ENCODE measurements at places on chromosomes 3 and 15.

DNA sequence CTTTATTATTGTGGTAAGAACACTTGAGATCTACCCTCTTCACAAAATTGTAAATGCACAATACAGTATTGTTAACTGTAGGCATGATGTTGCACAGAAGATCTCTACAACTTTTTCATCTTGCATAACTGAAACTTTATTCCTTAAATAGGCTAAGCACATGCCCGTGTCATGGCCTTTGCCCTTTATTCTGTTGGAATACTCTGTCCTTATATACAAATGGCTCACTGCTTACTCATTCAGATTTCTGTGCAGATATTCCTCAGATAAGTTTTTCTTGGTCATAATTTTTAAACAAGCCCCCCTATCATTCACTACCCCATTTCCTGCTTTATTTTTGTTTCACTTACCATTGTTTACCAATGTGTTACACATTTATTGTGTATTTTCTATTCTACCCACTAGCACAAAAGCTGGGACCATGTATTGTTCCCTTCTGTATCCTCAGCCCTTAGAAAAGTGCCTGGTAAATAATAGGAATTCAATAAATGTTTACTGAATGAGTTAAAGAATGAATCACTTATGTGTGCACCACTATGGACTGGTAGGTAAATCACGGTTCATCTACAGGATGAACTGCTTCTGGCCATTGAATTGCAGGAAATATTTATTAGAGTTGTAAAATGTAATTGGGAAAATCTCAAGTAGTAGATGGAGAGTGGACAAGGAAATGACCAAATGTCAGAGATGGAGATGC is 151.0 kb downstream of the CPNE4 start:
- no peak for DNase-seq

DNA sequence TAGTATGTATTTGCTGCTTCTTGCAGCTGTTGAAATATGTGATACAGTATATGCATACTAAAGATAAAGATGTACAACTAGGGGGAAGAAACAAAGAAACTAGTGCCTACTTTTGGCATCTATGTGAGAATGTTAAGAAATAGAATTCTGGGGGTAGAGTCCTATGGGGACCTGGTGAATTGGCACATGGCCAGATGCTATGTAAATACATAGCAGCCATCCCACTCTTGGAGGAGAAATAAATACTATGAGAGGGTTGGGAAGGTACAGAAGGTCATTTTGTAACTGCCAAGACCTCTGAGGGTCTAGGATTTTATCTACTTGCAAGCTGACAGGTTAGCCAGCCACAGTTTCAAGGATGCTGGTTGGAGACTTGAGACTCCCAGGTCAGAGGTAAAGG is 298.3 kb upstream of the TBL1XR1 start:
- DNase-seq: no peak

DNA sequence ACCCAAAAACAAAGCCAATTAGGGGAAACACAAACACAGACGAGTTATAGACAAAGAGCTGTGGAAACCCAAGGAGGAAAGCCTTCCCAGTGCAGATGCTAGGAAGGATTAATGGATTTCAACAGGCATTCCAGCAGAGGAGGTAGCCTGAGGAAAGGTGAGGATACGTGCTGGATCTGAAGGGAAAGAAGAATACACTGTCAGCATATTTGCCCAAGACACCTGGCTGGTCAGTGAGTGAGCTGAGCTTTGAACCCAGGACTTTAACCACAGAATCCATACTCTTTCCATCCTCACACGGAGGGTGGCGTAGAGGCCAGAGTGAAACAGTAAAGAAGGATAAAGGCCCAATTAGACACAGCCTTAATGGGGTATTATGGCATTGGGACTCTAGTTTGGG is 9.1 kb upstream of the BFSP2 start:
- no peak for DNase-seq

DNA sequence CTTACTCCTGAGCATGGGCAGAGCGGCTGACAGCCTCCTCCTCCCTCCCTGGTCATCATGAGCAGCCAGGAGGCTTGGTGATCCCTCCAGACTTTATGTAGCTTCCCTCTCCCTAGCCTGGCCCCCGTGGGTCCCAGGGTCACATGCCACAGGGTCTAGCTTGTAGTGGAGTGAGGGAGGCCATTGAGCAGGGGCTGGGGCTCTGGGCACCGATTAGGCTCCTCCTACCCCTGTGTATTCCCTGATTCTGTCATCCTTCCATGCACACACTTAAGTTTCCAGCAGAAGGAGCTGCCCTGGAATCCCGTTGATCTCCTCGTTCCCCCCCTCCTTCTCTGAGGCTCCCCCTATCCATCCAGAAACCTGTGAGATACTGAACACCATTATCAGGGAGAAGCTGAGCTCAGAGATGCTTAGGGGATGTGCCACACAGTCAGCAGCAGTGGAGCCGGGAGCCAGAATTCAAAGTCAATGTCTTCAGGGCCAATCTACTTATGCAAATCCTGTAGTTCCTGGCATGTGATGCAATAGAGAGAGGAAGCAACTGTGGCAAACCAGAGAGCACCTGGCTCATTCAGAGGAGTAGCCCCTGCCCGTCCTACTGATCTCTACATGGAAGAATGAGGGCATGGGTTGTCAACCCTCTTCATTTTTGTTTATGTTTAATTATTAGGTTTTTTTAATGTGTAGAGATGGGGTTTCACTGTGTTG is 17.2 kb downstream of the CCDC33 start:
- no peak for DNase-seq

GRCh38 chr3:143677430-143677829 is 170.8 kb downstream of the SLC9A9 start:
- DNase-seq: no peak

GRCh38 chr15:84804005-84804900 is 12.9 kb upstream of the ALPK3 start:
- no peak for DNase-seq

GRCh38 chr15:66842710-66843441 is 140.8 kb downstream of the SMAD6 start:
- DNase-seq: no peak

GRCh38 chr15:37771465-37771864 is 163.0 kb upstream of the TMCO5A start:
- DNase-seq: no peak

DNA sequence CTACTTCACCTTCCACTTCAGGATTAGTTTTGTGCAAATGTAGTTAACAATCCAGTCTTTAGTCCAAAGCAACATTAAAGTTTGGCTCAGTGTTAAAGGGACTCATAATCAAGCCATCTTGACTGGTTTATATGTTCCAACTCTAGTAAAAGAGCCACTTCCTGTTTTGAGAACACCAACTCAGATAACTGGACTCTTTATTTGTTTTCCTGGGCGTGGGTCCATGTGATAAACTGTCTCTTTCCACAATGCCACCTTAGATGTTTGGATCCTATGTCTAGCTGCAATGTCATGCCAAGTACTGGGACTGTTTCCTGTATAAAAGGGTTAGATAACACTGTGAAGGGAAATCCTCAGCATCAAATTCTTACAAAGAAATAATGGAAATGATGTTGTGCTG is 545.0 kb downstream of the PYDC2 start:
- no peak for DNase-seq

- DNase-seq: no peak
Measured at GRCh38 chr3:183634707-183635106, 716 bp upstream of the KLHL24 start.

DNA sequence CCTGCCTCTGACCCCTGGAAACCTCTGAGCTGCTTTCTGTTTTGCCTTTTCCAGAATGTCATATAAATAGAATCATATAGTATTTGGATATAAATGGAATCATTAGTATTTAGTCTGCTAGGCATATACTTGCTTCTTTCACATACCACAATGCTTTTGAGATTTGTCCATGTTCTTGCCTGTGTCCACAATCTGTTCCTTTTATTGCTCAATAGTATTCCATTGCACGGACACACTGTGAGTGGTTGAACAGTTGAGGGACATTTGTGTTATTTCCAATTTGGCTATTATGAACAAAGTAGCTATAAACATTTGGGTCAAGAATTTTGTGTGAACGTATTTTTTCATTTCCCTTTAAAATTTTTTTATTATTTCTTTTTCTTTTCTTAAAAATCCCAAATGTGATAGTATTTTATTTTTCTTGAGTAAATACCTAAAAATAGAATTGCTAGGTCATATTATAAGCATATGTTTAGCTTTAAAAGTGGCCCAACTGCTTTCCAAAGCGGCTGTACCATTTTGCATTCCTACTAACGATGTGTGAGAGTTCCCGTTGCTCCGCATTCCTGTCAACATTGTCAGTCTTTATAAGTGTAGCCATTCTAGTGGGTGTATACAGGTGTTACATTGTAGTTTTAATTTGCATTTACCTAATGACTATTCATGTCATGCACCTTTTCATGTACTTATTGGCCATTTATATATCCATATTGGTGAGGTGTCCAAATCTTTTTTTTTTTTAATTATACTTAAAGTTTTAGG is 26.5 kb downstream of the WDR53 start:
- DNase-seq: no peak

GRCh38 chr3:73786321-73786807 is 161.6 kb upstream of the PDZRN3 start:
- no peak for DNase-seq

- no peak for DNase-seq
Measured at GRCh38 chr3:31232055-31233025, 300.4 kb upstream of the STT3B start.

GRCh38 chr3:76096836-76097588 is 311.7 kb upstream of the ZNF717 start:
- DNase-seq: no peak

DNA sequence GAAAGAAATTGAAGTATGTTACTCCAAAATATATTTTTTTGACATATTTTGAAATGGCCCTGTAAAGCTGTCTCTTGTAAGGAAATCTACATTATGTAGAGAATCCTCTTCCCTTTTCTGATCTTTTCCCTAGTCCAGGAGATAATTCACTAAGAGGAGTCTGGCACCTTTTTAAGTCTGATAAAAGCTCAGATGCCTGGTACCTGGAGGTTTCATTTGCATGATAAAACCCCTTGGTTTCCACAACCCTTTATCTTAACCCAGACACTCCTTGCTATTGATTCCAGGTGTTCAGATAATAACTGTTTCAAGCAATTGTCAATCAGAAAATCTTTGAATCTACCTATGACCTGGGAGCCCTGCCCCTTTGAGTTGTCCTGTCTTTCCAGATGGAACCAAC is 26.5 kb downstream of the FGF12 start:
- no peak for DNase-seq

DNA sequence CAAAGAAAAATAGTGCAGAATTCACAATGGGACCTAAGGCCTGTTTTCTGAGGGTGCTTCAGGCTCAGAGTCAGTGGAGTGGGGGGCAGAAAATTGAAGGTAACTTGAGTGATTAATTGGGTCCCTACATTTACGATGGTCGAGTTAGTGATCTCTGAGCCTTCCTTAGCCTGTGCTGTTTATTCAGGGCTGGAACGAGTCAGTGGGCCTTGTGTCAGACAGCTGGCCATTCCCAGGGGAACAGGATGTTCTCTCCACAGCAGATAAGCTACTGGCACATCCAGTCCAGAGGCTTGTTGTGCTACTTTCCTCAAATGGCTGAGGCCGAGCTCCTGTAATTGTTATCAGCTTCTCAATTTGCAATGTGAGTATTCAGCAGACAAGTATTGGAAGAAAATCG is 29.2 kb upstream of the CNTN3 start:
- DNase-seq: no peak

DNA sequence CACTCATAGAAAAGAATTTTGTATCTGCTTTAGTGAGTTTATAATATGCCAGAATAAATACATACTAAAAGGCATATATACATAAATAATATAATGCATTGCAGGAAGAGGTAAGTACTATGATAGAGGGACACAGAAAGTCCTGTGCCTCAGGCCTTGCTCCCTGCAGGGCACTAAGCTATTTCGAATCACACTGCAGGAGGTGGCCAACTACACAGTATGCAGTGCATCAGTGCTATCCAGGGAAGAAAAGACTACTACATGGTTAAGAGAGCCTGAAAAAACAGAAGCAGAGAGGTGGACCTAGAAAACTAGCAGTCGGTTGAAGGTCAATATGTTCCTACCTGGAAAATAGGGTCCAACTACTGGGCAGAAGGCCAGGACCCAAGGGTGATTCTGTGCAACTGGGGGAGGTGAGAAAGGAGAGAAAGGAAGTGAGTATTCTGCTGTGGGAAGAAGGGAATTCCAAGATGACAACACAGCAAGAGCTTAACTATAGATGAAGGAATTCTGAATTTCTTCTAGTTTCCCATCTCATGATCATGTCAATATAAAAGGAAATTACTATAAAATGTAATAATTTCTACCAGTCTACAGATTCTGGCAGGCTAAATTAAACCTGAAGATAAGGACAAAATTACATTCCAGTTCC is 218.0 kb downstream of the ZBTB20 start:
- no peak for DNase-seq

- no peak for DNase-seq
Measured at GRCh38 chr3:137815251-137815650, 51.1 kb downstream of the SOX14 start.

DNA sequence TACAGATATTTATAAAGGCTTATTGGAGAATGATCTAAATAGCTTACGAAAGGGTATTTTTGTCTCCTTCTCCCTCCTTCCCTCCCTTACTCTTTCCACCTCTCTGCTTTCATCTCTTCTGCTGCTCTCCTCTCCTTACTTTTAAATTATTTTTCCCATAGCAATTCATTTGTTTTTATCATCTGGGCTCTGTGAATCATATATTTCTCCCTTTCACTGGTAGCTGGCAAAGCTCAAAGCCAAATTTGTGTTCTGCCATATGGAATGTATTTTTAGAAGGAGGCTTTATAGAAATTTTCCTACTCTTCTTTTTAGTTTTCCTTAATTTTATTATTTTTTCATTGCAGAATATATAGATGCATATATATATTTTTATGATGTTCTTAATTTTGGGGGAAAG is 385.8 kb downstream of the C3orf38 start:
- no peak for DNase-seq

GRCh38 chr3:101842245-101842934 is 6.9 kb upstream of the NFKBIZ start:
- DNase-seq: no peak

- DNase-seq: no peak
Measured at GRCh38 chr3:52381623-52382022, 63.3 kb downstream of the SEMA3G start.

- peak; percentile 47 for DNase-seq
Measured at GRCh38 chr3:13420831-13421765, 976 bp upstream of the NUP210 start.

DNA sequence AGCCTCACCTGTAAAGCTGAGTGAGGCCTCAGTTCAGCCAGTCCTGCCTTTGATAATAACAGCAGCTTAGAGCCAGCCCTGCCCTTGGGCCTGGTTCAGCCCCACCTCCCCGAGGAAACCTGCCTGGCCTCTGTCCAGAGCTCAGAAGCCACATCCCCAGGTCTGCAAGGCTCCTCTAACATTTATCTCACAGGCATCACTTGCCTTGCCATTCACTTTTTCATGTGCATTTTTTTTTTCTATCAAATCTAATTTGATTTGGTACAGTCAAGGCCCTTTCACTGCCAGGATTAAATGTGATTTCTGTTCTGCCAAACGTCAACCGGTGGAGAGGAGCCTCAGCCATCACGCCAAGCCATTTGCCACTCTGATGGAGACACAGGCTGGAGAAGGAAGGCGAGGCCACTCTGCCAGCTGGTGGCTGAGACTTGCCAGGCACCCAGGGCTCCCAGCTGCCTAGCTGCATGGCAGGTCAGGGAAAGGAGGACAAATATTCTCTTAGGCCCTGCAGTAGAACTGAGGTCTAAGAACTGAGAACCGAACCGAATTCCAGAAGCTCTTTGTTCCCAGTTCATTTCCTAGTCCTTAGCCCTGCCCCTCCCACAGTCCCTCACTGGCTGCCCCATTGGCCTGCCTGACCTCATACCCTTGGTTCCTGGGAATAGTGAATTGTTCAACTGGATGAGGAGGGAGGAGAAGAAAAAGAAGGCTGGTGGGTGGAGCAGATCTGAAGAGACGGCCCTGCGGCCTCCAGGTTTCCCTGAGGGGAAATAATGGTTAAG is 76.4 kb downstream of the SPSB4 start:
- DNase-seq: no peak

GRCh38 chr15:63089260-63090043 is 32.2 kb upstream of the LACTB start:
- no peak for DNase-seq

Data from stimulated activated CD4-positive, alpha-beta T cell treated with anti-CD3 and anti-CD28 coated beads, Interleukin-12 subunit alpha, Interleukin-12 subunit beta, amount 100 ng/mL, for 24 hours (primary cell).